ENCODE measurements at places on chromosomes 2 and 18.
A peak's percentile ranks its signal among the peaks of the same experiment; 100 is the strongest.

DNA sequence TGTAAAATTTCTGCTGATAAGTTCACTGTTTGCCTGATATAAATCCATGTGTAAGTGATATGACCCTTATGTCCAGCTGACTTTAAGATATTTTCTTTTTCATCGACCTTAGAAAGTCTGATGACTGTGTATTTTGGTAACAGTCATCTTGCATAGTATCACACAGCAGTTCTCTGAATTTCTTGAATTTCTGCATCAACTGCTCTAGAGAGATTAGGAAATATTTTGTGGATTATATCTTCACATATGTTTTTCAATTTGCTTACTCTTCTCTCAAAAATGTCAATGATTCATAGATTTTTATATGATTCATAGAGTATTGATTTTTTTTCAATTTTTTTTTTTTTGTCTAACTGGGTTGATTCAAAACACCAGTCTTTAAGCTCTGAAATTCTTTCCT lies 945.3 kb downstream of the TRIB2 start:
- no peak for DNase-seq

- DNase-seq, result peak; percentile 28
Observed at GRCh38 chr2:98768384-98769113, 37.6 kb upstream of the MGAT4A start.

GRCh38 chr2:69993048-69993565 lies 31.7 kb upstream of the ASPRV1 start:
- no peak for DNase-seq

DNA sequence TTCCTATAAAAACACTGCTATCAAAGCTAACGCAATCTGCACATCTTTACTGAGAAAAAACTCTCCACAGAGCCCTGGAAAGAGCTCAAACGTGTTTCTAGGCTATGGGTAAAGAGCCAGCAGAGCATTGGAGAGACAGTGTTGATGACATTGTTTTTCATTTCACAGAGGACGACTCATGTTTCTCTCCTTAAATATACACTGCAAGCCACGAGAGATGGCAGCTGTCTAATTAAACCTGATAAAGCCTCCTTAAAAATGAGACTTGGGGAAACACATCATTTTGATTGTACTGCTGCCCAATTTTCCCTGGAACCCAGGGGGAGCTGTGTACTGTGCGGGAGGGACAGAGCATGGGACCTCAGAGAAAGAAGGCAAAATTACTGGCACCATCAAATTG lies 294.3 kb upstream of the SETBP1 start:
- DNase-seq, result no peak

DNA sequence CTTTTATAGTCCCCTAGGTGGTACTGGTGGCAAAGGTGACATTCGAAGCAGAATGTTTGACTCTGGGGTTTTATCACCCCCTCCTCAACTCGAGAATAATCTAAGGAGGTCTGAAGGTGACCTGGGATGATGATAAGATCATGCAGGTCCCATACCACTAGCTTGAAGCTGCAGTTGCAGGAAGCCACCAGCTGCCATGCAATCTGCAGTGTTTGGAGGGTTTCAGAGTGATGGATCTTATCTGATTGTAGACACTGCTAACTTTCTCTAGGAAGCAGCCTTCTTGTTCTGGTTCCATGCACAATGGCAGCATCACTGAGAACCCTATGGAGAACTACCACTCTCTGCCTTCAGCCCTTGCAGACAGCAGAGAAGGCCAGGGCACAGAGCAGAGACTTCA lies 59.4 kb upstream of the LRPPRC start:
- no peak for DNase-seq
